Adrenal gland (tissue), 19 donors: ENCODE measurements at places on chromosomes 2 and 18. TPM values are rescaled to one million over a fixed set of nuclear protein-coding genes. Genes with fewer than 3 reads are reported as not detected.

TRMT61B gene
- total RNA-seq = 16.3 TPM

DNA sequence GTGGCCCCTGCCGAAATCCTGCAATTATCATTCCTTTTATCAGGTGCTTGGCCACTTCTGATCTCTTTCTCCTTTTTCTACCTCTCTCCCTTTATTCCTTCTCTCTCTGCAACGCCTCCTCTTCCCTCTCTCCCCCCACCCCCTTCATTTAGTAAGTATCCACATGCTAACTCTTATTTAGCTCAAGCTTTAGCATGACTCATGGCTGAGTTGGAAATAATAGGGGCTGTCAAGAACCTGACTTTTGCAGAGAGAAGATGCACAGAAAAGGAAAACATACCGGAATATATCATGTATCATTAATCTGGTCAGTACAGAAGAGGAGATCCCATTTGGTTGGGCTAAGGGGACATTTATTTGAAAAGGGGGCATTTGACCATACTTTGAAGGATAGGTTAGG lies 33.1 kb downstream of the FAM171B start:
- DNase-seq = no peak

DNA sequence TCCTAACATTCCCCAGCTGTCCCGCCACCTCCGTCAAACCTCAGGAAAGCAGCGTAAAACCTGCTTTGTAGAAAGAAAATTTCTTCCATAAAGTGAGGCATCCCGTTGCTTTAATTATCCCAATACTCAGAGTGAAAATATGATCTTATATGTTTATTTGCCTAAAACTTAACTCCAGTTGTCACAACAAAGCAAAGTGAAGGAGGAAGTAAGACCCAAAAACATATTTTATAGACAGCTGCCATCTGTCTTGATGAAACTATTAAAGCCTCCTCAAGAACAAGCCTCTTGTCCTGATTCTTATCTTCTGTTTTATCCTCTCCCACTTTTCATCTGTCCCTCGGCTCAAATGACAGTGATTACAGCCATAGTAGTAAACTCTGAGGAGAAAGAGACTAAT lies 28.9 kb upstream of the LPIN2 start:
- DNase-seq = no peak

SYT4 gene
- 0.30 TPM for total RNA-seq

ADGRF3 gene
- total RNA-seq = 0.14 TPM

DNA sequence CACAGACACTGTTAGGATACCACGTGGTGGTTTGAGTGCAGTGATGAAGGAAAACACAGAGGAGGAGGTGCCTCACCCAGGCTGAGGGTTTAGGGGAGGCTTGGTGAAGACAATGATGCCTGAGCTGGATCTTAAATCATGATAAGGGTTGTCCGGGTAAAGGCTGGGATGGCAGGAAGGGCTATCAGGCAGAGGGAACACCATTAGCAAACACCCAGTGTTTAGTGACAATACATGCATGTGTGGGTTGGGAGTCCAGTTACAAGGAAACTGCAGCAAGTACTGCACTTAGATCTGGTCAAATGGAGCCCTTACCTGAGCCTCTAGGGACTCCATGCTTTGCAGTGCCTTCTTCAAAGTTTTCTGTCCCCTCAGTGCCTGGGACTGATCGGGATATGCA lies 79.8 kb upstream of the MBOAT2 start:
- no peak for DNase-seq

SGPP2 gene
- total RNA-seq = 22.0 TPM
